ENCODE measurements at places on chromosomes 1 and 21. TPM values are rescaled to one million over a fixed set of nuclear protein-coding genes. Genes with fewer than 3 reads are reported as not detected.

CTSS gene
- polyA plus RNA-seq: 13.5 TPM

ADAMTS4 gene
- polyA plus RNA-seq: 0.78 TPM

AMY1A gene
- not detected for polyA plus RNA-seq

KLHDC8A gene
- polyA plus RNA-seq: 2.2 TPM

EDN2 gene
- 3.2 TPM for polyA plus RNA-seq

OR2AK2 gene
- not detected for polyA plus RNA-seq

LMX1A gene
- polyA plus RNA-seq: not detected

AADACL3 gene
- polyA plus RNA-seq: not detected

CSF3R gene
- polyA plus RNA-seq: 3.7 TPM

All from renal cortex interstitium (tissue), 15 donors.